ENCODE measurements at places on chromosomes 7 and 10.

- no peak for DNase-seq
Observed at GRCh38 chr7:126228356-126229061, 1024.2 kb downstream of the GRM8 start.

DNA sequence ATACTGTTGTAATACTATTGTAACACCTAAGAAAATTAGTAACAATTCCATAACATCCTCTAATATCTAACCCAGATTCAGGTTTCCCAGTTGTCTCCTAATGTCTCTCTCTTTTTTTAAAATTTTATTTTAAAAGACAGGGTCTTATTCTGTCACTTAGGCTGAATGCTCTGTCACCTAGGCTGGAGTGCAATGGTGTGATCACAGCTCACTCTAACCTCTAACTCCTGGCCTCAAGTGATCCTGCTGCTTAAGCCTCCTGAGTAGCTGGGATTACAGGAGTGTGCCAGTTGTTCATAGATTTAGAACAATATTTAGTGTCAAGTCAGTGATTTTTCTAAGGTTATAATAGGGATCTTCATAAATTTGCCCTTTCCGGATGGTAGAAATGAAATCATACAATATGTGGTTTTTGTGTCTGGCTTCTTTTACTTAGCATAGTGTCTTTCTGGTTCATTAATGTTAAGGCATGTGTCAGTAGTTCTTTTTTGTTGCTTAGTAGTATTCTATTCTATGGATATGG, 14.7 kb downstream of the RALA start:
- DNase-seq = no peak

DNA sequence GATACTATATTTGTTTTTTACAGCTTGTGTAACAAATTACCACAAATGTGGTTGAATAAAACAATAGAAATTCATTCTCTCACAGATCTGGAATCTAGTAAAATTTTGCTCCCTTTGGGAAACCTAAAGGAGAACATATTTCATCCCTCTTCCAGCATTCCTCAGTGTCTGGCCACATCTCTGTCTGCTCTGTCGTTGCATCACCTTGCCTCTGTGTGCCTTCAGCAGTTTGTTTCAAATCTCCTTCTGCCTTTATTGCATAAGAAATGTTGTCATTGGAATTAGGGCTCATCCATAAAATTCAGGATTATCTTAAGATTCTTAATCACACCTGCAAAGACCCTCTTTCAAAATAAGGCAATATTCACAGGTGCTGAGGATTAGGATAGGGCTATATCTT, 14.5 kb downstream of the OR2A14 start:
- DNase-seq = peak; percentile 37

- DNase-seq = no peak
Observed at GRCh38 chr7:2698581-2699288, 10.7 kb downstream of the AMZ1 start.

DNA sequence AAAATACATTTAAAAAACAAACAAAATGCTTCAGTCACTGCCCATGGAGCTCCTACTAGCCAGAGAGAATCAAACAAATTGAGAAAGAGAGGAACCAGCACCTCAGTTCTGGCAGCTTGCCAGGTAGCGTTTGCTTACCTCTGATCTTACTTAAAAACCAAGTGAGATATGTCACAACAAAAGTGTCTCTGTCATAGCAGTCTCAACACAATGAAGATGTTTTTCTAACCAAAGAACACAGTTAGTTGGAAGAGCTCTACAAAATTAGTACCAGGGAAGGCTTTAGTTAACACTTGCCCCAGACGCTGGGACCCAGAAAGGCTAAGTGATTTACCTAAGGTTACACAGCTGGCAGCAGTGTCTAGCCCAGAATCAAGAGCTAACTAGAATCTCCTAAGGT, 3.4 kb downstream of the DOCK4 start:
- DNase-seq = no peak

GRCh38 chr7:116984917-116985316, 31.6 kb downstream of the ST7 start:
- DNase-seq = no peak

DNA sequence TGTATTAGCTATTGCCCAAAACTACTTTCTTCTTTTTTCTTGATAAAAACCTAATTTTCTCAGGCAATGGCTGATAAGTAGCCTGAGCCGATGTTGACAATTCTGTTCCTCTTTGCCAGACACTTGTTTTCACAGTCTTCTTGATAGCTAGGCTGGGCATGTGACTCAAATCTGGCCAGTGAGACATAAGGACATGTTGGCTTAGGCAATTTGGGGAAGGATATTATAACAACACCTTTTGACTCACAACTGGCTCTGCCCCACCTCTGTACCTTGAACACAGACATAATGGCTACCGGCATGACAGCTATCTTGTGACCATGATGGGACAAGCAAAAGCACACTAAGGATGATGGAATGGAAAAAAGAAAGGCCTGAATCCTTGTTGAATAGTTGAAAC, 72.9 kb upstream of the GPR22 start:
- no peak for DNase-seq

GRCh38 chr10:63260860-63261251, 127.7 kb downstream of the NRBF2 start:
- no peak for DNase-seq

GRCh38 chr7:519484-520390, at the start of gene PDGFA:
TSS of gene PDGFA (minus strand) at chr7:519846. CDS start at chr7:519001, 845 bp downstream.
- DNase-seq = peak; percentile 51

GRCh38 chr10:88408096-88408495, 175.0 kb downstream of the RNLS start:
- DNase-seq = no peak

GRCh38 chr7:144027070-144027469, 21.7 kb upstream of the OR2A5 start:
- peak; percentile 63 for DNase-seq

DNA sequence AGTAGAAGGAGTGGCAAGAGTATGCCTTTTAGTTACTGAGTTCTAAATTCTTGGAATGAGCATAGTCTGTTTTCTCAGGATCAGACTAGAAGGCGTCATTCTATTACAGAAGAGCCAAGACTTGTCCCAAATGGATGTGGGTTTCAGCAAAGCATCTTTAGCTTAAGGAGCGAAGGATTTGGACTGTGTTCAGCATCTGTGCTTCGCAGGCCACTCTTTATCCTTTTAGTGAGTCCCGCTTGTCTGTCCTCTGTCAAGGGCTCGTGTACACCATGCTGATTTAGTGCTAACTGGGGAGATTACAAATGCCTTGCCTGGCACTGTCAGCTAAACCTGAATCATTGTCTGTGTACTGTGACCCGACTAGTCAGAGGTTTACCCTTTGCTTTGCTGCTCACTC, 465.7 kb downstream of the AUTS2 start:
- no peak for DNase-seq

- peak; percentile 10 for DNase-seq
Observed at GRCh38 chr7:99525713-99526440, 21.4 kb downstream of the ZKSCAN5 start.

GRCh38 chr7:13454916-13455592, 534.4 kb downstream of the ETV1 start:
- no peak for DNase-seq

DNA sequence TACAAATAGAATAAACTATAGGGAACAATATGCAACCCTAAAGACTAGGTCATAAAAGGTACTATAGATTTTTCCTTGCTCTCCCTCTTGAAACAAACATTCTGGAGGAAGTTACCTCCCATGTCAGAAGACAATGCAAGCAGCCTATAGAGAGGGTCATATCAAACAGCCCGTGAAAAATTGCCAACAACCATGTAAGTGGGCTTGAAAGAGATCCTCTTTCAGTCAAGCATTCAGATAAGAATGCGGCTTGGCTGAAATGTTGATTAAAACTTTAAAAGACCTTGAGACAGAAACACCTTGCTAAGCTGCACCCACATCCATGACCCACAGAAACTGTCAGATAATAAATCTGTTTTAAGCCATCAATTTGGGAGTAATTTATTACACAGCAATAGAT, 526.6 kb upstream of the GHITM start:
- no peak for DNase-seq

- peak; percentile 10 for DNase-seq
Observed at GRCh38 chr10:53836638-53837037, 964.4 kb downstream of the PCDH15 start.

DNA sequence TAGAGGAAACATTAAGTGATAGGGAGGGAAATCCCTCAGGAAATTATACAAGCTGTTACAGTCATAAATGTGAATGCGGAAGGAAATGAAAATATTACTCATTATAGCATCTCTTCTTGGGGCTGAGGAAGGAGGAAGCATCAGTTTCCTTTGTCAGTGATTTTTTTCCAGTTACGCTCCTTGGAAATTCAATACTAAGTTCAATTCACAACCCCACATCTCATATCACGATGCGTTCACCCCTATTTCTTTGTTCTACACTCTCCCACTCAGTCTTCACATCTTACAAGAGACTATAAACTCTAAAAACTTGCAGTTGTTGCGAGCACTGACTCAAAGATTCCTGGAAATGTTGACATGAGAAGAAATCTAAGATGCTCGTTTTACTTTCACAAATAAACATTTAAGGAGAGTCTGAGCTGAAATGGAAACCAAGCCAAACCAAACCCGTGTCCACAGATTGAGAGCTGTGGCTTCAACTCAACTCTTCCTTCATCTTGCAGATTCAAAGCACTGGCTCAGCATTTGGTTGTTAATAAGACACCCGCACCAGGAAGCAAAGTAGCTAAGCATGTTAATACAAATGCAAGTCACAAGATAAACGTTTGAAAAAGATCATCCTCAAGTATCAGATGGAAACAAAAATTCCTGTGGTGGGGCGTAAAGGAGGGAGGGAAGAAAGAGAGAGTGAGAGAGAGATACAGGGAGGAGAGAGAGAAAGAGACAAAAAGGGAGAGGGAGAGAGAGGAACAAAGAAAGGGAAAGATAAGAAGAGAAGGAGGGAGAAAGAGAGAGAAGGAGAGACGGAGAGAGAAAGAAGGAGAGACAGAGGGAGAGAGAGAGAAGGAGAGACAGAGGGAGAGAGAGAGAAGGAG, 150.0 kb upstream of the RSU1 start:
- peak; percentile 20 for DNase-seq

DNA sequence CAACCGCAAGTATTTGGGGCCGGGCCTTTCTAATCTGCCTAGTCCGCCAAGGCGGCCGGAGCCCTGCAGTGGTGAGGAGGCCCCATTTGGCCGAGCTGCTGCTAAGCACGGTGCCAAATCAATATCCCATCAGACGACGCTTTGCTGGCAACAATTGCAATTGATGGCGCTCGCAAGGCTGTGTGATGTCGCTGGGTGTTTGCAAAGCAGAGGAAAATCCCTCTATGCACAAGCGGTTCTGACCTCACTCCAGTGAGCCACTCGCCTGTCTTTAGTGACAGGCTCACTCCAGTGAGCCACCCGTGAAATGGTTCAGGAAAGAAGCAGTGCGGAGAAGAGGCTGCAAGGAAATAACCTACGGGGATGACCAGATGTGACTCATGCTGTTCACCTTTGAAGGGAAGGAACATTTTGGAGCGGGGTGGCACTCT, 18.3 kb upstream of the PDE1C start:
- no peak for DNase-seq

DNA sequence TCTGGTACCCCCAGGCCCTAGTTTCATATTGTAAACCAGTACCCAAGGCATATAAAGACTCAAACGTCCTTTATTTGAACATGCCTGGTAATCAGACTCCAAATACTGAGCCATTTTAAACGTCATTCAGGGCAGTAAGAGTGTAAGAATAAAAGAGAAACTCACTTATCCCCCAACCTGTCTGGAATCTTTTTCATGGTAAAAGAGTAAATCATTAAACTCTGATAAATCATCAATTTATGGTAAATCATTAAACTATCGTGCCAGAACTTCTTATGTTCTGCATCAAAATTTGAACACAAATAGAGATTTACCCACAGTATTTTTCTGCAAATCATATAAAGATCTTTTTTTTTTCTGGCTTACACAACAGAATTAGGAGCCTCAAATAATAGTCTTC, 734.3 kb upstream of the POT1 start:
- no peak for DNase-seq

DNA sequence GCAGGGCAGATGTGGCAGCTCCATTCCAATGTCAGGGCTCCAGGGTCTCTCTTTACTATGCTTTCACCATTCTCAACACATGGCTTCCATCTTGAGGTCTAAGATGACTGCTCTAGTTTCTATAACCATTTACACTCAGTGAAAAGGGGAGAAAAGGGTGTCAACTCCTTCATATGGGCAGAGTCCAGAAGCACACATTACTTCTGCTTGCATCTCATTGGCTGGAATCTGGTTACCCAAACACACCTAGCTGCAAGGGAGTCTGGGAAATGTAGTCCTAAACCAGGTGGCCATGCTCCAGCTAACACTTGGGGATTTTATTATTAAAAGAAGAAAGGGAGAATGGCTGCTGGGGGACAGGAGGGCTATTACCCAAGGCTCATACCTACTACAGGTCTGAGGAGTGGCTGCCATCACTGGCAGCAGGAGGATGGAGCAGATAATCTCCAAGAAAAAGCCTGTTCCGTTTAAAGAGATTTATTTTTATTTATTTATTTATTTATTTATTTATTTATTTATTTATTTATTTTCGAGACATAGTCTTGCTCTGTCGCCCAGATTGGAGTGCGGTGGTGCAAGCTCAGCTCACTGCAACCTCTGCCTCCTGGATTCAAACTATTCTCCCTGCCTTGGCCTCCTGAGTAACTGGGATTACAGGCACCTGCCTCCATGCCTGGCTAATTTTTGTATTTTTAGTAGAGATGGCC, 29.1 kb upstream of the LBX1 start:
- no peak for DNase-seq

DNA sequence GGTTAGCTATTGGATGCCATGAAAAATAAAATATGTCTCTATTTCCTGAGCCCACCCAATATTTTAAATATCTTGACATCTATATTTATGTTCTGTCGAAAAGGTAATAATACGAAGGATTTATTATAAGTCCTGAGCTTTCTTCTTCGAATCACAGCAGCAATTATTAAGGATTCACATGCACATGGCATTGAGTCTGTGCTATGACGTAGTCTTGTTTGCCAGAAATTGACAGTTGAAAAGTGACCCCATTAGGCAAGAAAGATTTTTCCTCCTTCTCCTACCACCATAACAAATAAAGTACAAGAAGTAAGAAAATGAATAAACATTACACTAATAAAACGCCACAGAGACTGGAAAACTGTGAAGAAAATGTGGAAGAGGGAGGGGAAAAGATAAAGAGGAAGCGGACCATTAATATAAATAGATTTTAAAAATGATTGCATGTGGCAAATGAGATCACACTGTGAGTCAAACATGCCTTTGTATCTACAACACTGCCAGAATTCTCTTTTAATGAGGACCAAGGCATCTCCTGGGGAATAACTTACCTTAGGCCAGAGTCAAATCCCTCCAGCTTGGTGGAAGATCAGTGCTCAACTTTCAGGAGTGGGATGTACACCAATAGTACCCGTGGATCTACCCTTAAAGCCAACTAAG, 21.6 kb downstream of the FZD1 start:
- DNase-seq = peak; percentile 27
